A172 (cell line): ENCODE measurements at places on chromosomes 7 and 10. TPM values are rescaled to one million over a fixed set of nuclear protein-coding genes. Genes with fewer than 3 reads are reported as not detected.

DNA sequence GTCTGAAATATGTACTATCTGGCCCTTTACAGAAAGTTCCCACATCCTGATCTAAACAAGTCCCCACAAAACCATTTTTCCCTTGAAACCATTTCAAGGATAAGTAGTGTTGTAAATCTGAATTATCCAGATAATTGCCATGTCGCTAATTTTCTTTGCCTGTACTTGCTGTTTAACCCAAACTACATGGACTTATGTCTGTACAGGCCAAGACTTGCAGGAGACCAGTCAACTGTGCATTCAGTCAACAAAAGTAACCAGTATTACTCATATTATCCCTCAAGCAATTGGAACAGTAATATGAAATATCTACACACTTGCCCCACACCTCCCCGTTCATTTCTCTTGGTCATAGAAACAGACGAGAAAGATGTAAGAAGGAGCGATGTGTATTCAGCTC, 347.8 kb upstream of the NFE2L3 start:
- DNase-seq: no peak

- DNase-seq: no peak
These were observed 23.0 kb upstream of the PRPF18 start for GRCh38 chr10:13563481-13564445.

- DNase-seq: peak; percentile 56
These were observed 150.2 kb downstream of the NSUN6 start for GRCh38 chr10:18501198-18501597.

DNA sequence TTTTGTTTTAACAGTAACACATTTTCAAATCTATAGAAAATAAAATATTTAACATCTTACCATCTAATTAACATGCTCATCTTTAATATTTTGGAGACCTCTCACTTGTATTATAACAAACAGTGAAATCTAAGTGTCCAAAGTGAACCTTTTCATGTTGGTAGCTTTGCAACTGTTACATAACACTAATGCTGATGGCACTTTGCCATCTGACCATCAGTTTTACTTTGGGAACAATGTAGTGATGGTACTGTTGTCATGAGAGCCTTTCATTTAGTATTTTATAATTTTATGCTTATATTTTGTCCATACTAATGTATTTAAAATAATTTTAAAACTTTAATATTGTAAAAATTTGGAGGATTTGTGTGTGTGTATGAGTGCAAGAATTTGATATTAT, 1017.0 kb upstream of the KCND2 start:
- no peak for DNase-seq

DNA sequence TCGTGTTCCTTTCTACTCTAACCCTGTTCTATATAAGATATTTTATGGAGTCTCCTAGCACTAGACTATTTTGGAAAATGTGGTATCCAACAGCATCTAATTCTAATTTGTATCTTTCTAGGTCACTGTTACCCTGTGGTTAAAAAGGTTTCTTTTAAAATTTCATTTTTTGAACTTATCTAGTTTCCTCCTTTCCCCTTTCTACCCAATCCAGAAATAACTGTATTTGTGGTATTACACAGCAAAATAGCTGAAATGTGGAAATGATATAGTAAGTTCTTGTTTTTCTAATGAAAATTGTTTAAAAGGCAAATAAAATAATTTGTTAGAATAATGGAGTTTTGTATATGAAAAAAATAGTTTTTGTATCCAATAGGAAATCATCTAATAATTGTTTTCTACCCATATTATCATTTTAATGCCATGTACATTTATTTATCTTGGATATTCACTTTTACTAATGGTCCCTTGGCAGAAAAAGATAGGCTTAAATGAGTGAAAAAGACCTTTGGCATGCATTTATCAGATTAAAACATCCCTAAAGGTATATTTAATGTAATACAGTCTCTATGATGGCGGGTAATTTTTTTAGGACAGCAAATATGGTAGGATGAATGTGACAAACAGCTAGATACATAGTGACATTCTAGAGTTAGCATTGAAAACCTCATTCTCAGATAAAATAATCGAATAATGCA, 175.5 kb upstream of the PLXDC2 start:
- no peak for DNase-seq

GRCh38 chr10:6864142-6864541, 284.1 kb upstream of the PRKCQ start:
- DNase-seq: no peak

GRCh38 chr10:101506829-101507661, 81.0 kb downstream of the POLL start:
- no peak for DNase-seq

DNA sequence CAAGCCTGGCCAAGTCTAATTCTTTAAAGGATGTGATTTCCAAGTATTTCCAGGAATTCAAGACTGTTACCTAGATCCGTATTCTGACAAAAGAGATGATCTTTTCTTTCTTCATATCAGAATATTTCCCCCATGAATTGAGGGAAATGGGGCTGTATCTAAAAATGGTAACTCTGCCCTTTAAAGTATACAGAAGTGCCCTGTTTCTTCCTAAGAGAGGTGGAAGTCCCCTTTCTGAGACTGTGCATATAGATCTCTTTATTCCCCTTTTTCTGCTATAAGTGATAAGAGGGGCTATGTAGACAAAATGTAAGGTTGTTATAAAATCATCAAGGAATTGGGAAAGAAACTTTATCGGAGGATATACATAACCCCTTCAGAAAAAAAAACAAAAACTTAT, 287.1 kb upstream of the KAT6B start:
- no peak for DNase-seq

GRCh38 chr7:95710711-95711110, 61.6 kb upstream of the DYNC1I1 start:
- DNase-seq: no peak

DNA sequence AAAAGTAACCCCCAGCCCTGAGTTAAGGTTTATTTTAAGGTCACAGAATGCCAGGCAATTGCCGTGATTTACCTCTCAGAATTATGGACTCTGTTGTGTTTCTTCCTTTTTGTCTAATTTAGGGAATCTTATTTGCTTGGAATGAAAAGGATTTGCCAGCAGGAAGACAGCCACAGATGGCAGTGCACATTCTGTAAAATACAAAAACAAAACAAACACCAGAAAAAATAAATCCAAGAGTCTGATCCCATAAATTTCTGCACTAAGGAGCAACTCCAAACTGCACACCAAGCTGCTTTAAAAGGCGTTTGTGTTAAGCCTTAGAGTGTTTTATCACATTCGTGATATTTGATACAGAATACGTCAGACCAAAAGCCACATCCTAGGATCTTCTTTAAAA, 199.0 kb upstream of the C7orf33 start:
- DNase-seq: no peak

DNA sequence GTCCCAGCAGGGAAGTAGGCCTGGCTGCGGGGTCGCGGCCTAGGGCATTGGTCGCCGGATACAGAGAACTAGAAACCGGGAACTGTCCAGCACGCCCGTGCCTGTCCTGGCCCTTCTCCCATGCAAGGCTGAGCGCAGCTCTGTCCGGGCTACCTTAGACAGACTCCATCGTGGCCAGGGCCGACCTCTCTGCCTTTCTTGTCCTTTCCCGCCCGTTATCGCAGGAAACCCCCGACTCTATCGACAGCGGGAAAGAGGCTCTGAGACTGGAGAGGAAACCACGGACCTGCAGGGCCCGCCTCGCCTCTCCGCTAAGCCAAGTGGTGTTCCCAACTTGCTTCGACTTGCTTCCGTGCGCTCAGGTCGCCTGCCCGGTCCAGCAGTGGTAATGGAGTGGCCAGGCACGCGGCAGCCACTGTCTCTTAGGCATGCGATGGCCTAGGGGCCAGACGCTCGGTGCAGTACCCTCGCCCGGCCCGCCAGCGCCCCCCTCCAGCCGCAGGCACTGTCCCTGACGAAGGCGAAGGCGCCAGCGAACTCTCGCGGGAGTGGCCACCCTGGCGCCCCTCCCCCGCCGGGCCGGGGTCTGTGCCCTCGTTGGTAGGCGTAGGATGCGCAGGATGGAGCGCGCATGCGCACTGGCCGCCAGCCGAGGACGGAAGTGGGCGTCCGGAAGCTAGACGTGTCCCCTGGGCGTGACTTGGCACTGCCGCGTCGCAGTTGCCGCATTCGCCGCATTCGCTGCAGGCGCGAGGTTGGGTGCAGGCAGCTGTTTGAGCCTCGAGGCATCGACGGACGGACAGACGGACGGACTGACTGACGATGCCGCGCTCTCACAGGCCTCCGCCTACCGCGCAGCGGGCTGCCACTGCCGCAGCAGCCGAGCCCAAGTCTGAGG, 54.4 kb downstream of the MCMBP start:
- no peak for DNase-seq

- no peak for DNase-seq
These were observed 448.1 kb upstream of the PODXL start for GRCh38 chr7:132004529-132004928.

- no peak for DNase-seq
These were observed 49.3 kb upstream of the ITPRID1 start for GRCh38 chr7:31464601-31465000.

GRCh38 chr7:66741-67140, 125.6 kb upstream of the FAM20C start:
- DNase-seq: no peak

DNA sequence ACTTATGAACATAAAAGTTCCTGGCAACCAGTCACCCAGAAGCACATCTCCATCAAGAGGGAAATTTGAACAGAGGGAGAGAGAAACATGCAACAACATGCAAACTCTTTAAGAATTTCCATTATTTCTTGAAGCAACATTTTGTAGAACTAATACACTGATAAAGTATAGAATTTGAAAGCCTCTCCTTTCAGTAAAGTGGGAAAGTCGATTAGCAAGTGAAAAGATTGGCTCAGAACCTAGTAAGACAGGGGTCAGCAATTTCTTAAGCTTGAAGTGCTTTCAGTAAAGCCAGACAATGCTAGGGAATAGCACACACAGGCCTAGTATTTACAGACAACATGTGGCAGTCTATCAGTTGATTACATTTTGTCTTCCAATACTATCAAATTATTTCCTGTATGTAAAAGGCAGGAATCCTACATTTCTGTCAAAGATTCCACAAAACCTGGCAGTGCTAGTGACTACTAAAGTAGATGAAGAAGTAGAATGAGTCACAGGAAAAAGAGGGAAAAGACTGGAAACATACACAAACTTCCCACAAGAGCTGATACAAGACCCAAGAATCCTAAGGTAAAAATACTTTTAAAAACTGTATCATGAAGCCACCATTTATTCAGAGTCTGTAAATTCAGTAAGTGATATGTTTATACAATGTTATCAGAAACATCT, 25.2 kb downstream of the DNAJC1 start:
- DNase-seq: peak; percentile 32

DNA sequence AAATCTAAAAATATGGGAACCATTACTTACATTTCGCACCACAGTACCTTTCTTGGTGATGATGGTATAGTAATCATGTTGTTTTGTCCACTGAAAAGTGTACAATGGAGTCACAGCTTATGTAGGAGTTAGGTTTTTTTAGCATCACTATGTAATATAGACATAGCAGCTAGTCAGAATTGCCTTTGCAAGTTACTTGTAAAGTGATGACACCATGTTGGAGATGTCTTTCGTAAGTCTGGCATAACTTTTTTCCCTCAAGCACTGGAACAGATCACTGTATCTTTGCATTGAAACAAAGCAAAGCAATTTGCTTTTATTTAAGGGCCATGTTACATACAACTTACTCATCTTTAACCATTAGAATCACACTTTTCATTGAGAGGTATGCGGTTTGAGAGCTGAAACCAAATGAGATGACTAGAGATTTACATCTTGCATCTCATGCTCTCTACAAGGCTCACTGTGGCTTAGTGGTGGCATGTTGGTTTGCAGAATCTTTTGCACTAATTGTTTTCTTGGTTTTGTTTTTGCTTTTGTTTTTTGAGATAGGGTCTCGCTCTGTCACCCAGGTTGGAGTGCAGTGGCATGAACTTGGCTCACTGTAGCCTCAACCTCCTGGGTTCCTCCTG, 18.3 kb downstream of the UBN2 start:
- DNase-seq: no peak

DNA sequence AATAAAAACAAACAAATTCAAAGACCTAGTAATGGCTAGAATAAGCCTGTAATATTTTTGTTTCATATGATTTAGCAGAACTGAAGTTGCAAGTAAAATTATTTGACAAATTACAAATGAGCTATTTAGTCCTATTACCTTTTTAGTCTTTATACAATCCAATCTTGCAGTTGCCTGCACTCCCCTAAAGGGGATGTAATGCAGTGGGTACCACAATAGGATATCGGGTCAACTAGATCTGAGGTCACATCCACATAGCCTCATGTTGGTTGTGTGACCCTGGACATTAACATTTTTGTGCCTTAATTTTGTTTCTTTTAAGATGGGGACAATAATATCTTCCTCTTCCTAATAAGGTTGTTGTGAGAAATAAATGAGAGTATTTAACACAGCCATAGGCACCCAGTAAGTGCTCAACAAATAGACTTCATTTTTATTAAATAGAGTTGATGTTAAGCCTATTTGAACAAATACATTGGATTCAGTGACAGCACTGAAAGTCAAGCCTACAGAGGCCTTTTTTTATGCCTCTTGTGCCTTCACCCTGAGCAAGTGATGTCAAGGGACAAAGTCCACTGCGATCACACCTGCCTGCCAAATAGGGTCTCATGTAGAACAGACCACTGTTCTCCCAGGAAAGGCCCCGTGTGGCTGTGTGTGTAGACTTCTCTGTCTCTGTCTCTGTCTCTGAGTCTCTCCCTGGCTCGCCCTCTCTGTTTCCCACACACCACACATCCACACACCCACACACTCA, 124.8 kb downstream of the EVX1 start:
- DNase-seq: no peak

DNA sequence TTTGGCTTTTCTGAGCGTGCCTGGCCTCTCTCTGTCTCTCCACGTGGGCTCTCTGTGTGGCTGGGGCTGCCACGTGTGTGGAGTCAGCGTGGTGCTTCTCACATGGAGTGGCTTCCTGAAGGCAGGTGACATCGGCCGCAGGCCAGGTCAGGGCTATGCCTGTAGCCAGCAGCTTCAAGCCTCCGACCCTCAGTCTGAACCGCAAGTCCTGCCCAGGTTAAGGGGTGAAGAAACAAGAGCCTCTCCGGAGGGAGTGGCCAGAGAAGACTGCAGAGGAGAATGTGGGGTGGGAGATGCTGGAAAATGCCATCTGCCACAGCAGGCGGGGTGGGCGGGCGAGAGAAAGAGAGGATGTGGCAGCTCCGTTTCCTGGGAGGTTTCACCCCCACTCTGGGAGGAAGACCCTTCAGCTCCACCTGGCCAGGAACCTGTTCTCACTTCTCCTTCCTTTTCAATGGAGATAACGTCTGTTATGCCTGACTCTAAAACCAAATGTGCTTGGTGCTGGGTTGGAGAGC, 14.3 kb upstream of the VIPR2 start:
- DNase-seq: no peak

- DNase-seq: no peak
These were observed 1.7 kb upstream of the STN1 start for GRCh38 chr10:103919648-103920025.

Gene HOXA13
- 3.2 and 4.7 TPM in 2 replicates for total RNA-seq

Gene AASS
- total RNA-seq: 18.9 and 22.0 TPM in 2 replicates

Gene MUC12
- total RNA-seq: not detected in 2 replicates

Gene KCP
- 0.21 and 0.26 TPM in 2 replicates for total RNA-seq

Gene OR9A2
- not detected in 2 replicates for total RNA-seq

Gene FAM25C
- total RNA-seq: not detected in 2 replicates

Gene CCDC3
- total RNA-seq: 0.03 TPM in 1 of 2 replicates, not detected in the other

Gene ABHD11
- total RNA-seq: 35.9 and 46.9 TPM in 2 replicates

Gene RPP30
- total RNA-seq: 114 and 150 TPM in 2 replicates

Gene C10orf143
- total RNA-seq: 0.05 TPM in 2 replicates

Gene NEURL1
- 0.17 TPM in 1 of 2 replicates, not detected in the other for total RNA-seq

Gene CARD11
- total RNA-seq: 16.9 and 23.0 TPM in 2 replicates

Gene ODAD2
- total RNA-seq: 53.3 and 63.0 TPM in 2 replicates

Gene CPA5
- total RNA-seq: 0.28 and 1.0 TPM in 2 replicates

Gene DDC
- not detected in 2 replicates for total RNA-seq
